Renal cortical epithelial cell (primary cell): ENCODE measurements at places on chromosomes 12 and 14. TPM values are rescaled to one million over a fixed set of nuclear protein-coding genes. Genes with fewer than 3 reads are reported as not detected.
A peak's percentile ranks its signal among the peaks of the same experiment; 100 is the strongest.

DNA sequence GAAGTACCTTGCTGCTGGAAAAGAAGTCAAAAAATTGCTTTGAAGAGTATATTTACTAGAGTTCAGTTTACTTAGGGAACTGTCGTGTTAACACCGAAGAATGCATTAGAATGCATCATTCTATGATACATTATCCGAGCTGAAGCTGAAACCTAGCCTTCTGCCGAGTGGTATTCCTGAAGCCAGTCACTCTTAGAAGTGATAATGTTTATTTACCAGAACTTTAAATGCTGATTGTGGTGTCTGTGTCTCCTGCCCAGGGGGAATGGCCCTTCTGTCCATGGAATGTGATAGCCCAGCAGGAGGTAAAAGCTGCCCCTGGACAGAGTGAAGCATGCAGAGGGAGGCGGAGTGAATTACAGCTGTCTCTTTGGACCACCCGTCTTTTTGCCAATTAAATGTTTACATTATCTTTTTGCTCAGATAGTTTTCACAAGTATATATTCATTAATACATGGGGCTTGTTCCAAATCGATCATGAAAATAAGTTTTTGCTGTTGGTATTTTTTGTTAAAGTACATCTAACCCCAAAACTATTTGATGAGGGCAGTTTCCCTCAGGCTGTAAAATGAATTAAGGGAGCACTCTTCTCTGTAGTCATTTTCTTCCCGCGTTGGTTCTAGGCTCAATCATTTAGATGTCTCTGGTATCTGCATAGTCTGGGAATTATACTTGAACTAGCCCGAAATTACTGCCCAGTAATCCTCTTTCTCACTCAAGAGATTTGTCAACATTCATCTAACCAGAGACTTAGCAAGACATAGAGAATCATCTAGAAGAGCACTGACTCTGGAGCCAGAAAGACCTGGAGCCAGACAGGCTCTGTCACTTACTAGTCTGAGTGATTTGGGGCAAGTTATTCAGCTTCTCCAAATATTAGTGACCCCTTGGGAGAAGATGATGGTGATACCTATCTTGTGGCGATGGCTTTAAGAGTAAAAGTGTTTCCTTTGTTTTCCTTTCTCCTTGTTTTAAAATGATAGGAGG, 147.6 kb downstream of the CRADD start:
- no peak for DNase-seq

The PIWIL1 gene
- not detected in 2 replicates for total RNA-seq

DNA sequence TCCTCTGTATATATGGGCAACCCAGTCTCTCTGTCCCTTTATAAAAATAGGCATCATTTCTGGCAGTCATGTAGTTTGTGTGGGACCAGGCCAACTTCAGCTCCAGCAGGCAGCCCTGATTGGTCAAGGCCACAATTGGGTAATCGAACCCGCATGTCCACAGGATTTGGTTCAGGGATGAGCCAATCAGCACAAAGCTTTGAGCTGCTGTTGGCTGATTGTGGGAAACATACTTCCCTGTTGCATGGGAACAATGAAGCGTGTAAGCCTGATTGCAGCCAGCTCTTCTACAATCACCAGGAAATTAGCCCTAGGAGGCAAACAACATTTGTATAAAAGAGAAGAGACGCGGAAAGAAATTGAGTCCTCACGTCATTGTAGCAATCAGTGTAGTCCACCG, 328.6 kb downstream of the PCNX1 start:
- no peak for DNase-seq

DNA sequence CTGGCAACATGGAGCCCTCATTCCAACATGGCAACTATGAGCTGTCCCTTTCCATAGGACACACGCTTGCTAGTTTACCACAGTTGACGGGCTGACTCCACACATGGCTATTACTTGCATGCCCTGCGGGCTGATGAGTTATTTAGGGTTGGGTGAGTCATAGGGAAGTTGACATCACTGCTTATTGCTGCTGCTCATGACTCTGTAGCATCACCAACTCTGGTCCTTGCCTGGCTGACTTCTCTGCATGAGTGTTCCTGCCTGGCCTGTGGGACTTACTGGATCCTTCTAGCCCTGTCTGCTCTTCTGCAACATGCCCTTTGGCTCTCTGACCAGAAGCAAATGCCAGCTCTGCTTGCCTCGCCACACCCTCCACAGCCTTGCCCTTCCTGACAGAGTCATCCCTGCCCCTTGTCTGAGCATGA, 199.5 kb downstream of the ANO6 start:
- peak; percentile 99 for DNase-seq

DNA sequence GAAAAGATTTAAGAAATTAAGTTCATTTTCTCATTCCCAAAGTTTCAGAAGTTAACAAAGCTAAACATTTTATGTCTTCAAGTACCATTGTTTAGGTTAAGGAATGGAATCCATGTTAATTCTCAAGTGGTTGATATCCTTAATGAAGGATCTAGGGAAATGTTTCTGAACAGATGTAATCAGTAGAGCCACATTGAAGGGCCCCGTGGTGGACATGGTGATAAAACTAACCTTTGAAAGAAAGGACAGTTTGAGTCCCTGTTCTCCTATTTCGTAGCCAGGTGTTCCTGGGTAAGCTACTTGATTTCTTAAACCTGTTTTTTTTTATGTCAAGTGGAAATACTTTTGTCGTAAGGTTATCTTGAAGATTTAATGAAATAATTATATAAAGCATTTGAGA, 4.6 kb downstream of the PPM1A start:
- no peak for DNase-seq

GRCh38 chr12:106248312-106248845, 559 bp upstream of the CKAP4 start:
- DNase-seq = peak; percentile 42

The OAS1 gene
- 3.7 and 24.8 TPM in 2 replicates for total RNA-seq

- DNase-seq = no peak
These were observed 4.6 kb downstream of the AQP2 start for GRCh38 chr12:49954863-49955830.

DNA sequence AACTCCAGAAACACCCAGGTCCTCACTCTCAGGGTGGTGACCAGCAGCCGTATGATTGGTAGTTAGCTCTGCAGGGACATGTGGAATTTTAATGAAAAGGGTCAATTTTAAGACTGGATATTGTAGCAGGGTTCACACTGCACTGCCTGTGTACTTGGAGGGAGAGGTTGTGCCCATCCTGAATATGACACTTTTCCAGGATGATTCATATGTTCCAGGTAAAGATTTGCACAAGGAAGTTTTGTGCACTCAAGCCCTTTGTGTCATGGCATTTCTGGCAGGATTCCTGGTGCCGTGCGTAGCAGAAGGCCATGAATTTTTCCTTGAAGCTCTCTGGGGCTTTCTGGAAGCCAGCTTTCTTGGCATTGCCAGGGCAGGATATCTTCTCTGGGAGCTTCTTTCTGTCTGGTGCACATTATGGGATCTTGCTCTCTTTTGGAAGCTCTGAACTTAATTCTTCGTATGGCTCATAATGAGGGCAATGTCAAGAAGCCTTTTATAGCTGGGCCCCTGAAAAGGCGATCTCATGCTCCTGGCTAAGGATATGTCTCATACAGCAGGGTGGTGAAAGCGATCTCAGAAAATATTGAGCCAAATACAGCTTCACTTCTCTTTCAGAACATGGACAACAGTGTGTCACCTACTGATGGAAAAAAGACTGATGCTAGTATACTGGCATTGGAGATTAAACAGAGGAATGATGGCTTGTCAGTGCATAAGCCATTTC, 1133.9 kb downstream of the AACS start:
- no peak for DNase-seq

- DNase-seq = no peak
These were observed 270.1 kb upstream of the PRICKLE1 start for GRCh38 chr12:42859612-42860011.

DNA sequence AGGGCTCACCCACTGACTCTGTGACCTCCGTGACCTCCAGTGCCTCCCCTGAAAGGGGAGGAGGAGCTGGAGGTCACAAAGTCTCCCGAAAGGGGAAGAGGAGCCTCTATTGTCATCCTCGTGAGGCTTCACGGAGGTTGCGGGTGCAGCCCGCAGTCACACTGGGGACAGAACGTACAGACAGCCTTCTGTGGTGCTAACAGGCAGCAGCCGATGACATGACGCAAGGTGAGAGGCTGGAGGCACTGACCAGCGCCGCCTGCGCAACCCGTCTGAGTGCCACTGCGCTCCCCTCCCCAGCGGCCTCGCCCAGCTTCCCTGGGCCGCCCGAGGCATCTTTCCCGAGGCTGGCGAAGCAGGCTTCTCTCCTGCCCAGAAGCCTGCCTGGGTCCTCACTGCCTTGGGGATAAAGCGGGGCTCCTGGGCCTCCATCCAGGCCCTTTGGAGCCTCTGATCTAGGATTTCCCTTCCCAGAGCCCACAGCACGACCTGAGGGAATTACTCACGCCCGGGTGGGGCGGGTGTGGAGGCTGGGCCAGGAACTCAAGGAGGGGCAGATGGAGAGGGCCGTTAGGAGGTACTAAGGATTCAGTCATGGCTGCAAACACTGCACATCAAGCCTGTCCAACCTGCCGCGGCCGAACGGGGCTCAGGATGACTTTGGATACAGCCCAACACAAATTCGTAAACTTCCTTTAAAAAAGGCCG, 12.3 kb upstream of the LBHD2 start:
- peak; percentile 44 for DNase-seq

DNA sequence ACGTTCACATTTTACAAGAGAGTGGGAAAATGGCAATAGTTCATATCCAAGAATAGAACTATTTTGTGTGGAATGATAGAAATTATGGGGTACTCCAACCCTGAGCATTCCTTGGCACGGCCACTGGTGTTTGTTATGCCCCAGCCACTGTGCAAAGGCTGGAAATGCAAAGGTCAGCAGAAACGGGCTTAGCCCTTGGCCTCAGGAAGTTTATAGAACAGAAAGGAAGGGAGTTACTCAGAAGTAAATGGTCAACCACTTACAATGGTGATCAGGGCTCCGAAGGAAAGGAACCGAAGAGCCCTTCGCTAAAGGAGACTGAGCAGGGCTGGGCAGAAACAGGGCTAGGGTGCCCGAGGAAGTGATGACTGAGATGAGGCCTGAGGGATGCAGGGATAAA, 45.1 kb downstream of the KICS2 start:
- no peak for DNase-seq
